Activated CD8-positive, alpha-beta memory T cell treated with anti-CD3 and anti-CD28 coated beads for 24 hours (primary cell): ENCODE measurements at places on chromosomes 7 and 10.

GRCh38 chr10:47354165-47354564 lies 6.0 kb downstream of the RBP3 start:
- DNase-seq = no peak

GRCh38 chr7:104805449-104806317 lies 208.3 kb upstream of the KMT2E start:
- DNase-seq = no peak

DNA sequence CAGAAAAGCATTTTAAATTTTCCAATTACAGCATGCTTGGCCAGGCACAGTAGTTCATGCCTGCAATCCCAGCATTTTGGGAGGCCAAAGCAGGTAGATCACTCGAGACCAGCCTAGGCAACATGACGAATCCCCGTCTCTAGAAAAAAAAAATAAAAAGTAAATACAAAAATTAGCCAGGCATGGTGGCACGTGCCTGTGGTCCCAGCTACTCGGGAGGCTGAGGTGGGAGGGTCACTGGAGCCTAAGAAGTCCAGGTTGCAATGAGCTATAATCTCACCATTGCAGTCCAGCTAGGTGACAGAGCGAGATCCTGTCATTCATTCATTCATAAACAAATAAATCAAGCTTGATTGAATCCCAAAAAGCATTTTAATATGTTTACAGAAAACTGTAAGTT lies 234.9 kb downstream of the PARD3 start:
- no peak for DNase-seq

DNA sequence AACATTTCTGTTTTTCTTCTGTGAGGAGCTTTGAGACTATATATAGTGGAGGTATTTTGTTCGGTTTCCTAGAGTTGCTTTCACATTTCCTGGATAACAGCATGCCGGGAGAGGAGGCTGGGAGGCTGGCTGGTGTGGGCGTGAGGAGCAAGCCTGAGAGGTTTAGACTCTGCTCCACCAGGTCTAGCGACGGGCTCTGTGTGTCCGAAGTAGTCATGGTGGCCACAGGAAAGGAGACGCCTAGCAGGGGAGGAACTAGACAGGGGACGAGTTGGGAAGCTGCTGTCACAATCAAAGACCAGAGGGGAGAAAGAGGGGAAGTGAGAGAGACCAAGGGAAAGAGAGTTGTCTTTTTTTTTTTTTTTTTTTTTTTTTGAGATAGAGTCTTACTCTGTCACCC lies 19.6 kb downstream of the PTPRE start:
- DNase-seq = no peak

- DNase-seq = no peak
Measured at GRCh38 chr7:28641752-28642545, 229.6 kb downstream of the CREB5 start.

DNA sequence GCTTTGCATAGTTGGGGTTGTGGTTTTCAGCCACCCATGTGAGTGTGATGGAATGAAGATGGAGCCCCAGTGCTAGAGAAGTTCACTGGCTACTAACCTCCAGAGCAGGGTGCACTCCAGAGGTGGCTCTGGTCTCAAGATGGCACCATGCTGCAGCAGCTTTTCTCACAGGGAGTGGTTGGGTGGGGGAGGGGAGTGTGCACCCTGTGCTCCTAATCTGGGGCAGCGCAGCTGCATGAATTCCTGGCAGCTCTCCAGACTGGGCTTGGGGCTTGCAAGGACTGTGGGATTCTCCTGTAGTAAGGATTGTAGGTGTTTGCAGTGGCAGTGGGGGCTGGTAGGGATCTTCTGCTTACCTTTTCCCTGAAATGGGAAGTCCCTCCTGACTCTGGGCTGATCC lies 23.7 kb downstream of the PHTF2 start:
- no peak for DNase-seq
